ENCODE measurements at places on chromosomes 7 and 10.

GRCh38 chr10:33102071-33102470, 144.0 kb upstream of the ITGB1 start:
- DNase-seq = no peak

- no peak for DNase-seq
Observed at GRCh38 chr10:35270100-35270499, 66.2 kb upstream of the CCNY start.

GRCh38 chr7:23161482-23161881, 20.4 kb upstream of the NUP42 start:
- DNase-seq = no peak

DNA sequence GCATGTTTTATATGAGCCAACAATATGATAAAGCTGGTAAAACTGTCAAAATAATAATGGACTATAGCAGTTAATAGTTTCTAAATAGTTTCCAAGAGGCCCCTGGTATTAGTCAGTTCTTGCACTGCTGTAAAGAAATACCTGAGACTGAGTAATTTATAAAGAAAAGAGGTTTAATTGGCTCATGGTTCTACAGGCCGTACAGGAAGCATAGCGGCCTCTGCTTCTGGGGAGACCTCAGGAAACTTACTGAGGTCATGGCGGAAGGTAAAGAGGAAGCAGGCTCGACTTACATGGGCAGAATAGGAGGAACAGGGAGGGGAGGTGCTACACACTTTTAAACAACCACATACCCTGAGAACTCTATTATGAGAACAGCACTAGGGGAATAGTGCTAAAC, 104.6 kb downstream of the PPP1R9A start:
- no peak for DNase-seq

- no peak for DNase-seq
Observed at GRCh38 chr10:78623578-78624215, 445.1 kb upstream of the ZMIZ1 start.

GRCh38 chr7:95927756-95928155, 155.4 kb downstream of the DYNC1I1 start:
- no peak for DNase-seq

DNA sequence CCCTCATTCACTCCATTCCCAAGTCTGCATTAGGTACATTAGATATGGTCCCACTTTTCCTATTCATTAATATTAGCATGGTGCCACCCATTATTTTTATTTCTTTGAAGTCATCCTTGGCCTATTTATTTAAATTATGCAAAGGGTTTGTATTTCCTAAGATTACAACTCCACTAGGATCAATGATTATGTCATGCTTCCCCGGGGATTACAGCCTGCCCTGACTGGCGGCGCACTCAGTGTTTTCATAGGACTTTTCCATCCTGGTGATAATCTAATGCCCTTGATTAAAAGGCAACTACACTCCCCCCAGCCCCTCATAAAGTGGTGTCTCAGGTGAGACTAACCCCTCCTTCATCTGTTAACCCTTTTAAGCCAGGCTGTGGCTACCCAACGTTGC, 187.2 kb downstream of the POU6F2 start:
- DNase-seq = no peak

DNA sequence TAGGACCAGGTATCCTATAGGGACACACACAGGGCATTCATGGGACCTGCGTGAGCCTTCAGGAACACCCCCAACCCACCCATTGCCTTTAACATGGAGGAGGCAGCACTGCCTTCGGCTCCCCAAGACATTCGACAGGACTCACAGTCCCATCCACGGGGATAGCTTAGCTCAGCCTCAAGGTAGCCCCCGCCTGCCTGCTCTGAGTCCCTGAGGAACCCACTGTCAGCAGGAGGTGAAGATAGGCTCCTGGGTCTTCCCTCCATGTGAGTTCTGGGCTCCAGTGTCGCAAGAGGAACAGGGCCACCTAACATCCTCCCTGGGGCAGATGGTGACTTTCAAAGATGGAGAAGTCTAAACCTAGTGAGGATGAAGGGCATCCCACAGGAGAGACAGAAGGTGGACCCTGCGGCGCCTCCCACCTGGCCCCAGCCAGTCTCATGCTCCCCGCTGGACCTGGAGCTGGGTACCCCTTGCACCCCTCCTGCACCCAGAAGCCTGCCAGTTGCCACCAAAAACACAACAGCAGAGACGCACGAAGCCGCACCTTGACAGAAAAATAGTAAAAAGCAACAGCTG, 4.9 kb upstream of the ADIRF start:
- no peak for DNase-seq

- no peak for DNase-seq
Observed at GRCh38 chr10:104767745-104768144, 126.7 kb downstream of the SORCS3 start.

DNA sequence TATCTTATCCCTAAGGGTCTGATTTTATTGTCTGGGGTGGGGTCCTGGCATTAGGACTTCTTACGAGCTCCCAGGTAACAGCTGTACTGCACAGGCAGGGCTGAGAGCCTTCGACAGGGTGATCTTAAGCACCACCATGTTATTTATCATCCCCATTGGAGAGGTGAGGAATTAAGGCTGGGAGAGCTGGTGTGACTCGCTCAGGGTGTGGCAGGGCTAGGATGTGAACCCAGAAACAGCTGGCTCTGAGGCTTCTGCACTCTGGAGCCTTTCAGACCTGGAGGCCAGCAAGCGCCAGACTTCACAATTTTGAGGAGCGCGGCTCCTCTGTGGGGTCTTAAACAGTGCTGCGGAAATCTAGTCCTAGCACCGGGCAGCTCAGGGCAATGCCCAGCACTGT, 27.4 kb upstream of the NDST2 start:
- DNase-seq = no peak

DNA sequence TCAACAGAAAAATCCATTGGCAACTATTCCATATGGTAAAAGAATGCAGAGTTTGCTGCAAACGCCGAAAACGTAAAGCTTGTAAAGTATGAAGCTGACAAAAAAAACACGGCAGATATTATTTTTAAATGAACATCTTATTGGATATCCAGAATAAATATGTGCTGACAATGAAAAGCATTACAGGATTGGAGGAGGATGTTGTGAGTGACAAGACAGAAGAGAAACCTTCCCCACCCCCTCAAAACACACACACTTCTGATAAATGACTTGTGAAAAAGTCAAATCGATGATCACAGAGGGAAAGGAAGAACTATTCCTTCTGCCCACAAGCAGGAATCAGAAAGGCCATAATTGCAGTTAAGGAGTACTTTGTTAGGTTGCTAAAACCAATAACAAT, 14.6 kb downstream of the FAM131B start:
- no peak for DNase-seq
